ENCODE measurements at places on chromosomes 6 and 20.

DNA sequence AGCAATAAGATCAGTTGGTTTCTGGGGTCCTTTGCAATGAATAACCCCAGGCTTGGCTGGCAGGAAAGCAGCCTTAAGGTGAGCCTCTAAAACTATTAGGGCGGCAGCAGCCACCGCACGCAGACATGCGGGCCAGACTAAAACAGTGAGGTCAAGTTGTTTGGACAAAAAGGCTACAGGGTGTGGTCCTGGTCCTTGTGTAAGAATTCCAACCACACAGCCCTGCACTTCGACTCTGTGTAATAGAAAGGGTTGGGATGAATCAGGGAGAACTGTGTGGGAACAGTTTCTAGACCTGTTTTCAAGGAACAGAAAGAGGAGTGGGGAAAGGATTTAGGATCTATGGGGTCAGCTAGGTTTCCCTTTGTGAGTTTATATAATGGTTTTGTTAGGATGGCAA lies 237.6 kb downstream of the SMOC2 start:
- DNase-seq = no peak

- DNase-seq = no peak
Measured at GRCh38 chr20:56465997-56466396, 2.4 kb upstream of the RTF2 start.

- DNase-seq = no peak
Measured at GRCh38 chr6:82740072-82740471, 325.6 kb downstream of the UBE3D start.

- no peak for DNase-seq
Measured at GRCh38 chr6:160015778-160016684, 47.1 kb downstream of the IGF2R start.

- peak; percentile 65 for DNase-seq
Measured at GRCh38 chr6:22357724-22358189, 60.9 kb upstream of the PRL start.

- no peak for DNase-seq
Measured at GRCh38 chr6:49025273-49026240, 437.5 kb downstream of the MMUT start.

GRCh38 chr6:148835920-148836441 lies 89.2 kb downstream of the UST start:
- DNase-seq = peak; percentile 61

GRCh38 chr20:36368869-36369268 lies 62.7 kb downstream of the DLGAP4 start:
- DNase-seq = no peak

DNA sequence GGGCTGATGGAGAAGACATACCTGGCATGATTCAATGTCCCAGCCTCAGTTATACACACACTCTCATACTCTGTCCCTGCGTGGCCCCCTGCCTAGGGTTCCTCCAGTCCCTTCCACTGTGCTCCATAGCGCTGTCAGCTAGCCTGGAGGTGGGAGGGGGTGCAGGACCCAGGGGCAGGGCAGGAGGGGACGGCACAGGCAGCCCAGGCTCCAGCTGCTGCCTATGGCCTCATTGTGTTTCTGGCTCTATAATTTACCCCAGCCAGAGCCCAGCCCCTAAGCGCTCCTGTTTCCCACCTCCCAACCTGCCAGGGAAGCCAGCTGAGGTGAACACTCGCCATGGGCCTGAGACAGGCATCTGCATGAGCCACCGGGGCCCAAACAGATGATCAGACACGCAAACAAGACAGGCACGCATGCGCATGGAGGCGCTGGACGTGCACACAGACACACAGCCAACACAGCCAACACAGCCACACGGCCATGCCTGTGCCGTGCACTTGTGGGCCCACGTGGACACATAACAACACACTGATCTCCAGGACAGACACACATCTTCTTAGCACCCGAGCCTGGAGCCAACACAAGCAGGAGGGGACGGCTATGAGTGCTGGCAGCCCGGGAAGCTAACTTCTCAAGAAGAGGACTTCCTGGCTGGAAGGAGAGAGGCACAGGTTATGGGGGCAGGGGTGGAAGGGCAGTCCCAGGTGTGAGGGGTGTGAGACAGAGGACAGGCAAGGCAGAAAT lies 124.9 kb downstream of the GRM4 start:
- DNase-seq = no peak

GRCh38 chr6:16854986-16855385 lies 93.7 kb upstream of the ATXN1 start:
- DNase-seq = peak; percentile 51

GRCh38 chr6:168823397-168824212 lies 382.6 kb downstream of the SMOC2 start:
- DNase-seq = no peak

GRCh38 chr6:134309983-134310605 lies 7.8 kb downstream of the SGK1 start:
- no peak for DNase-seq

DNA sequence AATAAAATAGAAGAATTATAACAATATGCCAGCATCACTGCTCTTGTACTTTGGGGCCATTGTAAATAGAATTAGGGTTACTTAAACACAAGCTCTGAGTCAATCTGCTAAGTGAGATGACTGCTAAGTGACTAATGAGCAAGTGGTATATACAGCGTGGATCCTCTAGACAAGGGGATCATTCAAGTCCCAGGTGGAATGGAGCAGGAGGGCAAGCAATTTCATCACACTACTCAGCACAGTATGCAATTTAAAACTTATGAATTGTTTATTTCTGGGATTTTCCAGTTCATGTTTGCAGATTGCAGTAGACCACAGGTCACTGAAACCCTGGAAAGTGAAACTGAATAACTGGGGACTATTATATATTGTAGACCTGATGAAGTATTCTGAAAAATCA lies 235.3 kb downstream of the BTBD3 start:
- no peak for DNase-seq

Measured in GM06990 (cell line).